ENCODE measurements at places on chromosomes 1 and 21.

- no peak for DNase-seq
Measured at GRCh38 chr1:48680411-48681035, 96.2 kb downstream of the BEND5 start.

DNA sequence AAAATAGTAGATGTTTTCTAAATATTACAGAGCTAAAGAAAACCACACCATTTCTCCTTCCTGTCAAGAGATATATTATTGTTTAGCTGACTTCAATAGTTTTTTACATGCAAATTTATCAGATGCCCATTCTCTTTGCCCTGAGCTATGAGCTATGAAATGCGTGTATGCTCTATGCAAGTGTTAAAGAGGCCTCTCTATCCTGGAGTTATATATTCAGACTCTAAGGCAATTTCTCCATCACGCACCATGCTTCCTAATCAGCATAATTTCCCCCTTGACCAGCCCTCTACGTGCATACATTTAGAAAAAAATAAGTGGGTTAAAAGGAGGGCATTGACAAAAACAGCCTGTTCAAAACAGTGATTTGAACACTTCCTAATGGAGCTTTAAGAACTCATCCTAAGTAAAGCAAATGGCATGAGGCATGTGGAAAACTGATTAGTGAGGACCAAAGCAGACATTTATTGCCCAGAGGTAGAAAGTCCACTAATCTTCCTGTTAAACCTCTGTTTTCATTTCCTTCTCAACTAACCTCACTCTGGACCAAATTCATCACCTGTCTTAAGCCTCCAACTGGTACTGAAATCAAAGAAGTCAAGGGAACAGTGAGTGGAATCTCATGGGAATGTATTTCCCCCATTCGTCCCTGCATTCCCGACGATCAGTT is 565.8 kb upstream of the PKN2 start:
- no peak for DNase-seq

DNA sequence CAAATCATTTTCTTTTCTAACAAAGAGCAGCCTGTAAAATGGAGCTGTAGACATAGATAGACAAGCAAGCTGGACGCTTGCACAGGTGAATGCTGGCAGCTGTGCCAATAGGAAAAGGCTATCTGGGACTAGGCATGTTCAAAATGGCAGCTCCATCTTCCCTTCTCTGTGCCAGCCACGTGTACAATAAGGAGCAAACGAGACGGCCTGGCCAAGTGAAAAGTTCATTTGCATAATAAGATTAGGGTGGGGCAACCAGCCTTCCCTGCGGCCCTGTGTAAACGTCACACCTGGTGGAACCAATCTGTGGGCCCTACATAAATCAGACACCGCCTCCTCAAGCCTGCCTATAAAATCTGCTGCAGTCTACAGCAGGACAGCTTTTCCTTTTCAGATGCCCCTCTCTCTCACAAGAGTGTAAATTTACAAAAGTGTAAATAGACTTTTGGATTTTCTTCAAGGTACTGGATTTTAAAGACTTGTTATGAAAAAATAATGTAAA is 16.6 kb upstream of the EDEM3 start:
- DNase-seq: no peak

DNA sequence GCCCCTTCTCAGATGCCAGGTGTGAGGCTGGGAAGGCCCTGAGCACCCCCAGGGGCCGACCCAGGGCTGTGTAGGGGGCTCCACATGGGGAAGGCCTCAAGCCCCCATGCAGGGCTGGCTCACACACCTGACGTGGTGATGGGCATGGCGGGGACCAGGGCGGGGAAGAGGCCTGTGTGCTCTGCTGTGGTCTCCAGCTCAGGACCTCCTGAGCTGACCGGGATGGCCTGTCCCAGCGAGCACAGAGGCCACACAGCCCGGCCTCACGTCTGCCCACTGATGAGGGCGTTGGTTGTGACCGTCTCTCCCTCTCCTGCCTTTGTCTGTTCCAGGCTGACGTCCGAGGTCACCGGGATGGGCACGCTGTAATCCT is 40.2 kb upstream of the COL6A1 start:
- no peak for DNase-seq

GRCh38 chr1:78408810-78409209 is 82.0 kb upstream of the PTGFR start:
- peak; percentile 31 for DNase-seq

All from muscle of leg (tissue), 16 donors.